ENCODE measurements at places on chromosomes 1 and 21. TPM values are rescaled to one million over a fixed set of nuclear protein-coding genes. Genes with fewer than 3 reads are reported as not detected.

- H3K4me3 ChIP-seq, result no peak overlapping the region
- no peak overlapping the region for H3K27ac ChIP-seq
- H3K27me3 ChIP-seq, result no peaks in the 10 kb centered on the region
- no peaks in the 10 kb centered on the region for H3K36me3 ChIP-seq
- H3K4me1 ChIP-seq, result no peaks in the 10 kb centered on the region
- DNase-seq, result no peak
Observed at GRCh38 chr1:201938440-201939035, 7.8 kb downstream of the LMOD1 start.

- H3K27me3 ChIP-seq, result no peaks in the 10 kb centered on the region
- H3K36me3 ChIP-seq, result no peaks in the 10 kb centered on the region
- no peak overlapping the region for H3K27ac ChIP-seq
- DNase-seq, result no peak
- no peaks in the 10 kb centered on the region for H3K4me1 ChIP-seq
Observed at GRCh38 chr1:234108921-234109320, 204.4 kb downstream of the SLC35F3 start.

DNA sequence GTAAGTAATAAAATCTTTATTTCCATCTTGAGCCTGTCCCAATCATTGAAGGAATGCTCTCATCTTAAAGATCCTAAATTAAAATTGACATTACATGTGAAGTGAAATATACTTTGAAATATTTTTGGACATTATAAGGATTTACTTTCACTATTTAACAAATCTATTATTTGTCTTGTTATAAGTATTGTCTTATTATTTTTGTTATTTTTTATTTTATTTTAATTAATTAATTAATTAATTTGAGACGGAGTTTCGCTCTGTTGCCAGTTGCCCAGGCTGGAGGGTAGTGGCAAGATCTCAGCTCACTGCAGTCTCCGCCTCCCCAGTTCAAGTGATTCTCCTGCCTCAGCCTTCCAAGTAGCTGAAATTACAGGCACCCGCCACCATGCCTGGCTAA is 343.2 kb downstream of the DPYD start:
- no peak overlapping the region for H3K27ac ChIP-seq
- no peaks in the 10 kb centered on the region for H3K27me3 ChIP-seq
- no peak for DNase-seq
- no peaks in the 10 kb centered on the region for H3K36me3 ChIP-seq
- H3K4me3 ChIP-seq, result no peak overlapping the region
- no peaks in the 10 kb centered on the region for H3K4me1 ChIP-seq

- DNase-seq, result no peak
- H3K4me3 ChIP-seq, result no peak overlapping the region
- H3K36me3 ChIP-seq, result no peaks in the 10 kb centered on the region
- H3K27me3 ChIP-seq, result no peaks in the 10 kb centered on the region
- no peaks in the 10 kb centered on the region for H3K4me1 ChIP-seq
- no peak overlapping the region for H3K27ac ChIP-seq
Observed at GRCh38 chr1:185342672-185343259, 25.7 kb upstream of the IVNS1ABP start.

GRCh38 chr1:203907901-203908300 is 46.5 kb downstream of the SNRPE start:
- DNase-seq, result no peak
- H3K27ac ChIP-seq, result no peak overlapping the region
- H3K36me3 ChIP-seq, result no peaks in the 10 kb centered on the region
- H3K4me3 ChIP-seq, result no peak overlapping the region

DNA sequence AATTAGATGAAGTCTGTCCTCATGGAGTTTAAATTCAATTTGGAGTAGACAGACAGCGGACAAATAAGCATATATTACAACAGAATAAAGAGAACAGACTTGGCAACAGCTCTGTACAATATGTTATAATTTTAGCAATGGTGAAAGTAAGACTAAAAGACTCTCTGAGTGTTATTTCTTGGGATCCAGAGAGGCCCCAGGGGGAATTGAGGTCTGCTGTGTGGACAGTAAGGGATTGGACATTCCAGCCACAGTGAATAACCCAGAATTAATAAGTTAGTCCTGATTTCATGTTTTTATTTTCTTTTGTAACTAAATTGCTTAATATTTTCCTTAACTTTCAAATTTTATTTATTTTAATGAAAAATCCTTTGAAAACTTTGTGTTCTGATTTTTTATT is 101.7 kb downstream of the PATJ start:
- no peaks in the 10 kb centered on the region for H3K27me3 ChIP-seq
- DNase-seq, result no peak
- no peaks in the 10 kb centered on the region for H3K36me3 ChIP-seq
- H3K27ac ChIP-seq, result no peak overlapping the region

GRCh38 chr1:6646499-6647148 is 22.0 kb downstream of the THAP3 start:
- H3K36me3 ChIP-seq, result peaks cover 7% of the 10 kb centered on the region
- no peak overlapping the region for H3K4me3 ChIP-seq
- H3K4me1 ChIP-seq, result no peaks in the 10 kb centered on the region
- peak; percentile 47 for DNase-seq

Gene CRNN
- not detected for polyA plus RNA-seq

Gene RASSF5
- polyA plus RNA-seq, result 0.23 TPM

Gene RNASEL
- 0.38 TPM for polyA plus RNA-seq

Gene ATAD3A
- polyA plus RNA-seq, result 24.9 TPM

Gene SELL
- 0.68 TPM for polyA plus RNA-seq

Gene CAPN8
- not detected for polyA plus RNA-seq

Gene AIRE
- polyA plus RNA-seq, result 0.05 TPM
